Activated CD4-positive, alpha-beta T cell treated with anti-CD3 and anti-CD28 coated beads, Interleukin-2, amount 10 ng/mL, durations not matched to agents 24 days and 14 days (primary cell): ENCODE measurements at places on chromosomes 5 and 9. TPM values are rescaled to one million over a fixed set of nuclear protein-coding genes. Genes with fewer than 3 reads are reported as not detected.
A peak's percentile ranks its signal among the peaks of the same experiment; 100 is the strongest.

DNA sequence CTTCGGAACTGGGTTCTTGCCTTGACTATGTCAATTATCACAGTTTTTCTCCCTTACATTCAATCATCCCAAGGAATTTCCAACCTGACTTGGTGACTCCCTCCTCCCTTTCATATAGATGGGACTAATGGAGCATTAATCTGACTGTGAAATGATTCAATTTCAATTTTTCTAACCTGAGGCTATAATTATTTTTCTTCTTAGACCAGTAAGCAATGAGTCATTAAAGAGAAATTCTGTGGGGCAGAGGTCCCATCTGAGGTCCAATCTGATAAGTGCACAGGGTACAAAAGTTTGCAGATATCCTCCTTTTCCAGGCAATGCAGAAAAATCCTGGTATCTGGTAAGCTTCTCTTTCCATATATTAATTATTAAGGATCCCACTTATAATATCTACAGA lies 18.9 kb downstream of the PDE4D start:
- no peak for DNase-seq

DNA sequence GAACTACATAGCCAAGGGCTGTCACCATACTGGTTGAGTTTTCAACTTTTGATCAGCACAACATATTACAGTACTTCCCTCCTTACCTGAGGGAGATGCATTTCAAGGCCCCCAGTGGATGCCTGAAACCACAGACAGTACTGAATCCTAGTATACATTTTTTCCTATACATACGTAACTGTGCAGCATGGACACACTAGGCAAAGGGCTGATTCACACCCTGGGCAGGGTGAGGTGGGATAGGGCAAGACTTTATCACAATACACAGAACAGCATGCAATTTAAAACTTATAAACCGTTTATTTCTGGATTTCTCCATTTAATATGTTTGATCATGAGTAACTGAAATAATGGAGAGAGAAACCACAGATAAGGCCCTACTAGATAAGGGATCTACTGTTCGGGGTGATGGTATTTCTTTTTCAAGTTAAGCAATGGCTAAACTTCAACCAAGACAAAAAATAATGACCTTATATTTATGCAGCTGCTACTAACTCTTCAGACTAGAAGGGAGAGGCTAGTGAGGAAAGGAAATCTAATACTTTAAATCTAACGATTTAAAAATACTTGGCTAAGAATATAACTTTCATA lies 186.9 kb upstream of the GNA14 start:
- no peak for DNase-seq

The PCDHB9 gene
- not detected in 2 replicates for total RNA-seq

DNA sequence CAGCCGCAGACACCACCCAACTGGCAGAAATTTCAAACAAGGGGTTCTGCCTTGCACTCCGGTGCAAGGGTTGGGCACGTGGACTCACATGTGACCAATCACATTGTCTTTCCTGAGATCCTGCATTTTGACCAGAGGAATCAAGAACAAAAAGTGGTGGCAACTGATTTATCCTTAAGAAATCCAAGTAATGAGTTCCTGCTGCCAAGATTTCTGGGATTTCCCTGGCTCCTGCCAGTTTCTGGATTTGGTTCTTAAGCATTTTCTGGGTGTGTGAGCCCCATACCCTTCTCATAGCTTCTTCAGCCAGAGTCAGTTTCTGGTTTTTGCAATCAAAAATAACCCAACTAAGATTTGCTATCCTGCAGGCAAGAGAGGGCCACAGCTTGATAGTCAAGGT lies 17.4 kb upstream of the KCNIP1 start:
- DNase-seq: no peak

The DAB2 gene
- not detected in 2 replicates for total RNA-seq

- no peak for DNase-seq
Measured at GRCh38 chr9:2570615-2571479, 50.7 kb upstream of the VLDLR start.

GRCh38 chr9:87686520-87687090 lies 39.3 kb upstream of the CTSL start:
- no peak for DNase-seq

- DNase-seq: peak; percentile 86
Measured at GRCh38 chr9:111597852-111598732, 1.4 kb downstream of the PTGR1 start.

- peak; percentile 51 for DNase-seq
Measured at GRCh38 chr5:76732405-76733048, 16.6 kb downstream of the F2R start.

DNA sequence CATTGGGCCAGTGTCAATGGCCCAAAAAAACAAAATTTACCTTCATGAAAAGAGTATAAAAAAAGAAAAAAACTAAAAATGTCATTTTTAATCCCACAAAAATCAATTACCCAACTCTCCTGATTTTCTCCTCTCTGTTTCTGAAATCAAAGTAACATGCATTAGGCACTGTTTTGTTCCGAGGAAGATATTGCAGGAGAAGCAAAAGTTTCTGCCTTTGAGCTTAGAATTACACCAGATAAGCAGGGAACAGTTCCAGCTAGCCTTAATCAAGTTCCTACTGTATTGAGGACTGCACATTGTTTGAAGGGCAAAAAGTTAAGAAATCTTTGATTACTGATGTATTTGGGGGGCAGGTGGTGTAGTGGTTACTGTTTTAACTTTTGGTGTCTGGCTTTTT lies 1.1 kb upstream of the PRKAA1 start:
- DNase-seq: no peak
